Type B pancreatic cell (in vitro differentiated cells): ENCODE measurements at places on chromosomes 4 and X. TPM values are rescaled to one million over a fixed set of nuclear protein-coding genes. Genes with fewer than 3 reads are reported as not detected.

PAGE5 gene
- not detected in 2 replicates for total RNA-seq

MAPK10 gene
- 7.9 and 19.1 TPM in 2 replicates for total RNA-seq

PHEX gene
- 1.6 and 5.7 TPM in 2 replicates for total RNA-seq

USP17L17 gene
- total RNA-seq, result not detected in 2 replicates

PPP2R2C gene
- 10.8 and 52.6 TPM in 2 replicates for total RNA-seq

GABRE gene
- 5.5 and 9.9 TPM in 2 replicates for total RNA-seq

MAP7D2 gene
- 2.0 and 2.8 TPM in 2 replicates for total RNA-seq

STPG2 gene
- total RNA-seq, result 0.29 and 0.52 TPM in 2 replicates

ZDHHC15 gene
- total RNA-seq, result 2.0 and 3.7 TPM in 2 replicates

HPGD gene
- total RNA-seq, result 16.5 and 32.0 TPM in 2 replicates

SEC24B gene
- total RNA-seq, result 37.4 and 39.1 TPM in 2 replicates

ATP2B3 gene
- 0.26 and 0.43 TPM in 2 replicates for total RNA-seq

DCAF8L1 gene
- not detected in 2 replicates for total RNA-seq

HPSE gene
- 17.6 and 87.8 TPM in 2 replicates for total RNA-seq

FGA gene
- 13.4 and 41.0 TPM in 2 replicates for total RNA-seq

CXXC4 gene
- total RNA-seq, result 3.9 and 4.2 TPM in 2 replicates

USP26 gene
- not detected in 2 replicates for total RNA-seq

DCAF12L2 gene
- 0.64 and 0.85 TPM in 2 replicates for total RNA-seq

MAP3K15 gene
- total RNA-seq, result 2.5 and 2.9 TPM in 2 replicates

FAM47E gene
- 3.8 and 5.4 TPM in 2 replicates for total RNA-seq
